Lower leg skin (tissue), 4 donors: ENCODE measurements at places on chromosomes 5 and 9. TPM values are rescaled to one million over a fixed set of nuclear protein-coding genes. Genes with fewer than 3 reads are reported as not detected.
A peak's percentile ranks its signal among the peaks of the same experiment; 100 is the strongest.

DNA sequence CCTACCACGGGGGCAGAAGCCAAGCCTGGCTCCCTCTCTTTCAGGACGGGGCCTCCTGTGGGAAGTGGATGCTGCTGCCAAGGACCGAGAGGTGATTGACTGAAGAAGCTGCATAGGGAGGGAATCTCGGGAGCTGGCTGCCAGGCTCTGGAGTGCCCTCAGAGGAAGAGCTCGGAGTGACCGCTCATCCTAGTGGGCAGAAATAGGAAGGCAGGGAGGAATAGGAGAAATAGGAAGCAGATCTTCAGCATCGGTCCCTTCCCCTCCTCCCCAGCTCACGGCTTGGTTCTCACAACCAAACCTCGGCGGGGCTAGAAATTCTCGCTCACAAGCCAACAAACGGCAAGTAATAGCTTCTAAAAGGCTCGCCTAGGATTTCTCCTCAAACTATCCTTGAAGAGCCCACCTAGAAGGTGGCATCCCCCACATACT, 159.9 kb upstream of the RAI14 start:
- no peak for DNase-seq

GRCh38 chr5:89493414-89493813, 610.4 kb upstream of the MEF2C start:
- no peak for DNase-seq

GRCh38 chr5:74123929-74124328, 497.9 kb downstream of the ARHGEF28 start:
- DNase-seq: no peak

DNA sequence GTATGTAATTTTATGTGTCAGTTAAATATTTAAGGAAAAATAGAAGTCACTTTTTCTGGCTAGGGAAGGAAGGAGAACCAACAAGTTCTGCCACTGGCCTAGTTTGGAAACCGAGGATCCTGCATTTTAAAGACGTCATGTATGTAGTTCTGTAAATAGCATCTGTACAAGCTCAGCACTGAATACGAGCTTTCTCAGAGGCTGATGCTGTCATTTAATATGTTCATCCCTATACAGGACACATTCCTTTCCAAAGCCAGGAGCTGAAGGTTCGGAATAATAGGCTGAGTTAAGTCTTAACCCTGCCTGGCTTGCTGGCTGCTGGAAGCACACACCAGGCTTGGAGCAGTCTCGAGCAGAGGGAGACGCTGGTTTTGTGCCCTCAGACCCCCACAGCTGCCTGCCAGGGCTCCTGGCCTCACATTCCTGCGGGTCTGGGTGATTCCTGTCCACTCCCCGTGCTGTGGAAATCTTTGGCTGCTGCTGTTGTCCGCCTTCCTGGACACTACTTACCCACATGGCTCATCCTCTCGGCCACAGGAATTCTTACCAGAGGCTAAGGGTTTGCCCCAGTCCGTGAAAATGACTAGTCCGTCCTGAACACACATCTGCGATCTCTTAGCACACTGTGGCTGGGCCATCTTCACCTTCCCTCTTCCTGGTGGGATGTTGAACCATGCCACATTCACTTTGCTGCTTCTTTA, 36.6 kb downstream of the SLC46A2 start:
- peak; percentile 68 for DNase-seq

GRCh38 chr9:106383072-106383471, 479.9 kb upstream of the ZNF462 start:
- DNase-seq: no peak

DNA sequence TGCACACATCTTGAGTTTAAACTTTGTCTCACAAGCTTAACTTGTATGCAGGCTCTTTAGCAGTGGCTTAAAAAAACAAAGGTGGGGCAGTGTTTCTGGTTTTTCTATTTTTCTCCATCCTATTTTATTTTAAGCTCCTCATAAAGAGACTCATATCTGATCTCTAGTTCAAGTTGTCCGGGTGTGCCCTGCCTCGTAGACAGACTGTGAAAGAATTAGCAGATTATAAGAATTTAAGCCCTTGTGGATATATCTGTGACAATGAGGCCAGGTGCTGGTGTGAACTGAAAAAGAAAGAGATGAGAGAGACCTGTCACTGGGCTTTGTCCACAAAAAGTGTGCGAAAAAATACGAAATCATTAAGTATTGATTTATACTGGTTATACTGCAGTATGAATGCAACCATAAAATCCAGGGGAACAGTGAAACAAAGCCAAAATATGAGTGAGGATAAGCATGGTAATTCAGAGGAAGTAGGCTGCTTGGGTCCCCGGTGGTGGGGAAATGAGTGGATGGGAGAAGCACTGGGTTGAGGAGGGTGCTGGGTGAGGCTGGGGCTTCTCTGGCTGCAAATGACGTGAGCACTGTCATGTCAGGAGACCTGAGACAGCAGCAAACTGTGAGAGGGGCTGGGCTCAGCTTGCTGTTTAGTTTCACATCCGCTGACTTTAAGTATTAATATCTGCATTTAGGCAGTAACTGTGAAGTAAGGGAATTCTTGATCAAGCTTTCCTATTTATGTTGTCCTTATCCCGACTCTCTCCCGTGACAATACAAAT, 179.7 kb upstream of the ANKRD55 start:
- peak; percentile 54 for DNase-seq

GRCh38 chr5:55324815-55325418, 17.1 kb downstream of the MTREX start:
- no peak for DNase-seq

DNA sequence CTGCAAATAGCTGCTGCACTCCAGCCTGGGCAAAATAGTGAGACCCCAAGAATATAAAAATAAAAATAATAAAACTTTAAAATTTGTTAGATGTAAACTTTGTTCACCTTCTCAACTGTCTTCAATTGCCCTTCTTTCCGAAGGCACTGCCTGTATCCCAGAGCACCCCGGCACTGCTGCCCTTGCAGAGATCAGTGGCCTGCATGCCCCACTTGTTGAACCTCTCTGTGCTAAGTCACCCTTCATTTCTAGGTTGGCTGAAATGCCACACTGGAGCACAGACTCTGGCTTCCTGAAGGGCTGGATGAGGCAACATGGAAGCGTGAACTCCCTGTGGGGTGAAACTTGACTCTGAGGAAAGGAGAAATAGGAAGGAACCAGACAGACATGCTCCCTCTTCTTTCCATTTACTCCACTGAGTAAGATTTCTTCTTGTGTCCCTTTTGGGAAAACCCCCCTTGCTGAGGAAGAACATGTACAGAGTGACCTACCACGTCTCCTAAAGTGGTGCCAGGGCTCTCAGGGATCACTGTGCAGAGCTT, 8.4 kb upstream of the JMY start:
- no peak for DNase-seq

The GALNT12 gene
- 4.9 TPM for total RNA-seq

The KLHL9 gene
- total RNA-seq: 13.9 TPM

DNA sequence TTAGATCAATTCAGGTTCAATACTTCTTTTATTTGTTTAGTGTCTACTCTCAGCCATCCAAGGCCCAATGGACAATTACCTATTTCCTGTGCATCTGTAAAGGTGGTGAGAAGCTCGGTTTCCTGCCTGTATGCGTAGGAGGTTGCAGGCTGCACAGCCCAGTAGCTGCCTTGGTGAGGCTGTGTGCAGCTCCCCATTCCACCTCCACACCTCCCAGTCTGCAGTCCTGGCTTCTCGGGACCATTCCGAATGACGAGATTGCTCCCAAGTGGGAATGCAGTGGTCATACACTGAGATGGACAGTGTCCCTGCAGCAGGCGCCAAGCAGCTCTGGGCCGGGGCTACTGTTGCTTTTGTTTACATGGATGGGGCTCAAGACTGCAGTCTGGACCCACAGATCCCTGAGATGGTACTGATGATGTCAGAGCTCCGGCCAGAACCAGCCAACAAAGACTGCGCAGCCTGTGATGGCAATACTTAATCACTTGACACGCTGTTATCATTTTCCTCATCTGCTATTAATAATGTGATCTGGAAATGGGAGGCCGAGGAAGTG, 206.1 kb upstream of the IRX1 start:
- DNase-seq: no peak

DNA sequence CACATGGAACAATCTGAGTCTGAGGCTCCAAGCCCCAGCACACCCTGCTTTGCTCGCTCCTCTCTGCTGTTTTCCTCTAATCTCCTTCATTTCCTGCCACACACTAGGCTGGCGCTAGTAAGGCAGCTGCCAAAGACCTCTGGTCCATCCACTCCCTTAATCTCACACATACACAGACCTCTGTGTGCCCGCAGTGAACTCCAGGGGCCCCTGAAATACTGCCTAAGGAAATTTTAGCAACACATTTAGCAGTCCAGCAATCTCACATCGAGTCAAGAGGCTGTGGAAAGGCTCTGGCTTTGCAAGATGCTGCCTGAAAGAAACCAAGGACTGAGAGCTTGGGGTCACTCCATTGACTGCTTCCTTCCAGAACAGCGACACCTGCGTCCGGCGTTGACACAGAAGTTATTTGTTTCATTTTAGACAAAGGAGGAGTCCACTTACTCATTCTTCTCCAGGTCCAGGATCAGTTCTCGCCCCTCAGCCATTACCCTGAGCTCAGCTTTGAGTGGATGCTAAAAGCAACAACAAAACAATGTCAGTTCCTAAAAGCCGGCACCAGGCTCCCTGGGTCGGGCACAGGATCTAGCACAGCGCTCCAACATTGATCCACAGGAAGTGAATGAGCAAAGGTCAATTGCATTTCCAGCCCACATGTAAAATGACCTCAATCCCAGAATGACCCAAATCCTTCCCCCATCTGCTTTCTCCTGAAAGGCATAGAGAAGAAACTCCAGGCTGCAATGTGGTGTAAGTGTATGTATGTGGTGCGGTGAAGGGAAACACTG, 11.5 kb downstream of the ADAM19 start:
- no peak for DNase-seq

- no peak for DNase-seq
Observed at GRCh38 chr5:177382423-177383029, 1.7 kb upstream of the SLC34A1 start.

The RASEF gene
- 4.8 TPM for total RNA-seq

The SNX24 gene
- 21.0 TPM for total RNA-seq

- no peak for DNase-seq
Observed at GRCh38 chr5:72661405-72661804, 154.2 kb upstream of the ZNF366 start.

The CER1 gene
- not detected for total RNA-seq
